Right lobe of liver (tissue), 6 donors: ENCODE measurements at places on chromosomes 1 and 21. TPM values are rescaled to one million over a fixed set of nuclear protein-coding genes. Genes with fewer than 3 reads are reported as not detected.

Gene H6PD
- 133 TPM for total RNA-seq

Gene RIPPLY3
- not detected for total RNA-seq

Gene ARV1
- total RNA-seq = 11.7 TPM

Gene RSPO1
- total RNA-seq = not detected

Gene LCE2C
- not detected for total RNA-seq

Gene FAM43B
- not detected for total RNA-seq

DNA sequence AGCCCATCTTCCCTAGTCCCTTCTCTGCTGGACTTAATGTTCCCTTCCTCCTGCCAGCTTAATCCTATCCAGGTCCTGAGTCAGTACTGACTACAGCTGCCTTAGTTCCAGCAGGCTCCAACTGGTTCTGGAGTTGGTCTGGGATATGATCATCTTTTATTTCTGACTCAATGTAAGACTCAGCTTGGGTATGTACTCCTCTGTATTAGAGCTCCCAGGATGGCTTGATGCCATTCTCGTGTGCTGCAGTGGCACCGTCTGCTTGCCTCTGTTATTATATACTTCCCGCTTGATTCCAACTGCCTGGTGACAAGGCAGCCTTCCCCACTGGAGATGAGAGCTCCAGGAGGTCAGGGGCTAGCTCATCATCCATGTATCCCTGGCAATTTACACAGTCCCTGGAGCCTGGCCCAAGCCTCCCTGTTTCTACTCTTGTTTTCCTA lies 164.4 kb upstream of the DPT start:
- DNase-seq = no peak

- DNase-seq = no peak
Observed at GRCh38 chr1:86202552-86203340, 46.2 kb upstream of the COL24A1 start.

DNA sequence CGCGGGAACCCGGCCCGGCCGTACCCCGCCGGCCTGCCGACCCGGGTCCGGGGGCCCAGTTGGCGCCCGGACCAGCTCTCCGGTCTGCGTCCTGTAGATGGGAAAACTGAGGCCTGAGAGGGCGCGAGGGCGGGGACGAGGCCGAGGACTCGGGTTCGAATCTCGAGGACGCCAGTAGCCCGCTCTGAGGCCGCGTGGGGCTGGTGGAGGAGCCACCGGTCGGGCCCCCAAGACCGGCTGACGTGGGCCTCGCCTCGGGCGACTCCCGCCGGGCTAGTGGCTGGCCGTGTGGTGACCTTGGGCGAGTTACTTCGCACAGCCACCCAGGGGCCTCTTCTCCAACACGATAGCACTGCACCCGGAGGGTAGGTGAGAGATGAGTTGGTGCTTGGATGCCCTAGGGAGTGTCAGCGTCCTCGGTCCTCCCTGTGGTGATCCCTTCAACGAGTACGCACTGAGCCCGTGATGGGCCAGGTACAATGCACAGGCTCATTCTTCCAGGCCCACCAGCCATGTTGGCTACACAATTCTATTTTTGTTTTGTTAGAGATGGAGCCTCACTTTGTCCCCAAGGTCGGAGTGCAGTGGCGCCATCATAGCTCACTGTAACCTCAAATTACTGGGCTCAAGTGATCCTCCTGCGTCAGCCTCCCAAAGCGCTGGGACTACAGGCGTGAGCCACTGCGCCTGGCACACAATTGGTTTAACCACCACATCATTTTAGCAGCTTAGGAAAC lies 404 bp upstream of the SCMH1 start:
- peak; percentile 58 for DNase-seq
